Left renal pelvis (tissue), 4 donors: ENCODE measurements at places on chromosomes 7 and 10.

DNA sequence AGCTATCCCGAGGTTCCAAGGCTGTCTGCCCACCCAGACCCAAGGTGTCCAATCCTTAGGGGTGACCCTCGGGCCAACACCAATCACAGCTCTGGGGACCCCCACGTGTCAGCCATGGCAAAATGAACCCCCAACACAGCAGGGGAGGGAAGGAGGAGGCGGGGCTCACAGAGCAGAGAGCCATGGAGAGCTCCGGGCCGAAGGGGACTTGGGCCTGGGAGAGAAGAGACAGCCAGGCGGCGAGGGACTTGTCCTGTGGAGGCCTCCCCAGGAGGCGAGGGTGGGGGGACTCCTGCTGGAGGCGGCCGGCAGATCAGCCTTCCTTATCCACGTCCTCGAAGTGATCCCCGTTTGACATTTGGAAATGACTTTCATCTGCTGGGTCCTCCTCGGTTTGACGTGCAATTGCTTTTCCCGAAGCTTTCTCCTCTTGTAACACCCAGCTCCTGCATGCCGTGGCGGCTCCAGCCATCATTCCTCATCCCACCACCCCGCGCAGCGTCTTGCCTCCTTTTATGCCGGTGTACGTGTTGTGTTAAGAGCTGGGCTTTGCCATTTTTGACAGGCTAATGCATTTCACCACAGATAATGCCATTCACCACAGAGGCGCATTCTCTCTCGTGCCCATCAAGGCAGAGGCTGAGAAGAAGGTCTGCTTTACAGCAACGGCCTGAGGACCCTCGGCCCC lies 337.4 kb downstream of the DNAJB6 start:
- DNase-seq, result no peak

- no peak for DNase-seq
These were observed 106.5 kb upstream of the PRR15 start for GRCh38 chr7:29457141-29457561.

GRCh38 chr7:141462958-141463357 lies 88.3 kb upstream of the AGK start:
- no peak for DNase-seq

- no peak for DNase-seq
These were observed 62.9 kb downstream of the CCSER2 start for GRCh38 chr10:84391326-84391725.
